ENCODE measurements at places on chromosomes 2 and 18. TPM values are rescaled to one million over a fixed set of nuclear protein-coding genes. Genes with fewer than 3 reads are reported as not detected.

ITPRIPL1 gene
- polyA plus RNA-seq = 0.59 TPM

GRCh38 chr18:63511285-63511684 lies 30.9 kb upstream of the SERPINB12 start:
- DNase-seq = no peak

INHA gene
- 0.94 TPM for polyA plus RNA-seq

PIK3C3 gene
- 45.3 TPM for polyA plus RNA-seq

PRR30 gene
- not detected for polyA plus RNA-seq

- no peak for DNase-seq
Measured at GRCh38 chr2:230411570-230412370, 4.2 kb upstream of the SP100 start.

DNA sequence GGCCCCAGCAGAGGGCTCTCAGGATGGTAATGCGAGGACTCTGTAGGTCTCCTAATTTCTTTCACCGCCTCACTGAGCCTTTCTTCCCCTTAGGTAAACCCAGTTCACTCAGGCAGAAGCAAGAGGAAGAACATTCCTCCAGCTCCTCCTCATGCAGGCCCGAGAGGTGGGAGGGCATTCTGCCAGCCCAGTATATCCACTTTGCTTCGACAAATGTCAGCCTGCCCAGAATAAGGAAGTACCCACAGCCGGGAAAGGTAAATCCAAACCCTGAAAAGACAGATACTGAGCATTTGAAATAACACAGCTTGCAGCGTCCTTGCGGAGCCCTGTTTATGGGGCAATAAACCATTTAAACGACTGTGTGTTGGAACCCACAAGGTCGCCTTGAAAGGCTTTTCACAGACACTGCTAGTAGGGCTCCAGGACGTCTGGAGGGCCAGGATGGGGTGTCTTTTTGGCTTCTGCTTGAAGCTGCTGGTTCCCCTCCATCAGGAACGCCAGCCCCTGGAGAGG lies 63.0 kb upstream of the STPG4 start:
- DNase-seq = no peak

Measured in BJ (cell line).